Omental fat pad (tissue), 4 donors: ENCODE measurements at places on chromosomes 7 and 10.

- DNase-seq, result no peak
Observed at GRCh38 chr7:14321947-14322346, 332.5 kb upstream of the ETV1 start.

DNA sequence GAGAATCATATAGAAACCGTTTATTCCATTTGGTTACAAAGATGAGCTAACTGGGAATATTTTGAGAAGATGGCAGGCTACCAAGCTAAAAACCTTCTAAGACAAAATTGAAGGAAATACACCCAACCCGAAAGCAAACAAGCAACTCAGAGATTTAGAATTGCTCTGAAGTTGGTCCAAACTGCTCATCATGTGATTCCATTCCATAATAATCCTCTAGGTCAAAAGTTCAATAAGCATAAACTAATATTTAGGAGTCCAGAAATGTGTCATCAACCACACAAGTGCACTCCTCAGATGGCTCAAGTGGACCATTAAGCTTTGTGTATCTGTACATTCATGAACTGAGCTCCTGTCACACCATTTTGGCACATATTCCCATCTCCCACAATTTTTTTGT lies 28.7 kb downstream of the DGKI start:
- no peak for DNase-seq

GRCh38 chr7:132577206-132578049 lies 1.2 kb upstream of the PLXNA4 start:
- DNase-seq, result no peak

- DNase-seq, result no peak
Observed at GRCh38 chr10:614790-615582, 74.5 kb downstream of the DIP2C start.

- no peak for DNase-seq
Observed at GRCh38 chr10:8034466-8035005, 20.0 kb upstream of the GATA3 start.

- DNase-seq, result no peak
Observed at GRCh38 chr7:155344270-155344617, 46.6 kb downstream of the INSIG1 start.
